Dermis microvascular lymphatic vessel endothelial cell (primary cell): ENCODE measurements at places on chromosomes 11 and 22. TPM values are rescaled to one million over a fixed set of nuclear protein-coding genes. Genes with fewer than 3 reads are reported as not detected.

Gene PRR33
- not detected in 2 replicates for total RNA-seq

Gene APOBEC3F
- total RNA-seq: 3.4 and 4.4 TPM in 2 replicates

Gene SMTNL1
- total RNA-seq: not detected in 2 replicates

Gene OVOL1
- total RNA-seq: not detected in 2 replicates

Gene CCDC116
- under 0.01 and 0.13 TPM in 2 replicates for total RNA-seq

Gene NOX4
- 55.1 and 81.8 TPM in 2 replicates for total RNA-seq

Gene SSH3
- 7.2 and 11.5 TPM in 2 replicates for total RNA-seq

Gene AGBL2
- 0.13 and 0.38 TPM in 2 replicates for total RNA-seq

Gene TSSK2
- not detected in 2 replicates for total RNA-seq

Gene TRIM51G
- total RNA-seq: not detected in 2 replicates

Gene OR51V1
- total RNA-seq: not detected in 2 replicates

Gene POU2AF2
- not detected in 2 replicates for total RNA-seq

Gene LSP1
- total RNA-seq: under 0.01 TPM in 2 replicates

Gene FAM227A
- total RNA-seq: 0.26 and 0.38 TPM in 2 replicates

Gene KRTAP5-1
- not detected in 2 replicates for total RNA-seq
